Islet precursor cell (in vitro differentiated cells): ENCODE measurements at places on chromosomes 1 and 21.
A peak's percentile ranks its signal among the peaks of the same experiment; 100 is the strongest.

- DNase-seq = no peak
Measured at GRCh38 chr1:30241681-30242080, 481.7 kb downstream of the MATN1 start.

GRCh38 chr1:151737479-151737878 is 16.2 kb downstream of the RIIAD1 start:
- DNase-seq = no peak

- no peak for DNase-seq
Measured at GRCh38 chr1:202694314-202694713, 15.9 kb downstream of the SYT2 start.

DNA sequence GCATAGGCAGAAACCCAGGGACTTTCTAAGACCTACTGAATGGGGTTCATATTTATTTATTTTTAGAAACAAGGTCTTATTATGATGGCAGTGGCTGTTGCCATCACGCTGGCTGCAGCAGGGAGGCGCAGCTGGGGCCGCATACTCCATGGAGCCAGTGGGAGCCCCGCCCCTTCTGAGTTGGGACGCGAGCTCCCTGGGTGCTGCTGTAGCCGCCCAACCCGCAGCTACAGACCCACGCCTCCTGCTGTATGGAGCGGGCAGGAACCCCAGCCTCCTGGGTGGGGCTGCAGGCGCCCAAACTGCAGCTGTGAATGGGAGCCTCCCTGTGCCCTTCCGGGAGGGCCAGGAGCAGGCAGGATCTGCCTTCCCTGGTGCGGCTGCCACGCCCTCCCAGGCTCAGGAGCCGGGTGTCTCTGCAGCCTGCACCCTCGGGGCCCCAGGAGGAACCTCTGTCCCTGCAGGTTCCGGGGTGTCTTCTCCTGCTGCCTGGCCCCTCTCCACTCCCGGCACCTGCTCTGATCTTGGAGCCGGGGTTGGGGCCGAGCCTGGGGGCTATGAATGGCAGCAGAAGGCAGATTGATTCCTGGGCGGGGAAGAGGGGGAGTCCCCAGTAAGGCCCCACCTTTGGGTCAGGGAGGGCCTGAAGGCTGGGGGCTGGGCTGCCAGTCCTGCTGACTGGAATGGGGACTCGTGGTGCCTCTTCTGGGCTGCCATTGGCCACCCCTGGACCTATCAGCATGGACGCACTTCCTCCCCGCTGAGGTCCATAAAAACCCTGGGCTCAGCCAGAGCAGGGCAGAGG is 66.5 kb upstream of the LRRN2 start:
- DNase-seq = peak; percentile 77

GRCh38 chr21:34020005-34020847 is 53.2 kb upstream of the MRPS6 start:
- DNase-seq = no peak

GRCh38 chr1:38508232-38508631 is 351.3 kb downstream of the RRAGC start:
- peak; percentile 74 for DNase-seq

GRCh38 chr21:26820509-26820908 is 24.7 kb downstream of the ADAMTS1 start:
- no peak for DNase-seq

DNA sequence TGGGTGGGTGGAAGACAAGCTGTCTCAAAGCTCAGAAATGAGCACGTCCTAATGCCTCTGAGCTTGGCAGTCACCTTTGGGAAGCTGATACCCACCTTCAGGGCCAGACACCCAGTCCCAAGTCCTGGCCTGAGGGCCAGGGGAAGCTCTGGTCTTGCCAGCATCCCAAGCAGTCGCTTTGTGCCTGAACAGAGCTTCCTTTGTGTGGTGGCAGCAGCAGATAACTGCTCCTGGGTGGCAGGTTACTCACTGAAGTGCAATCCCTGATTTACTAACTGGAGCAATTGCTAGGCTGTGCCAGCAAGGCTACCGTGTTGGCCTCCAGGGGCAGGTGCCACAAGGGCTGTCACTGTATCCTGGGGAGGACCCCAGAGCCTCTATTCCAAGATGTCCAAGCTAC is 40.4 kb upstream of the GRHL3 start:
- DNase-seq = peak; percentile 87

DNA sequence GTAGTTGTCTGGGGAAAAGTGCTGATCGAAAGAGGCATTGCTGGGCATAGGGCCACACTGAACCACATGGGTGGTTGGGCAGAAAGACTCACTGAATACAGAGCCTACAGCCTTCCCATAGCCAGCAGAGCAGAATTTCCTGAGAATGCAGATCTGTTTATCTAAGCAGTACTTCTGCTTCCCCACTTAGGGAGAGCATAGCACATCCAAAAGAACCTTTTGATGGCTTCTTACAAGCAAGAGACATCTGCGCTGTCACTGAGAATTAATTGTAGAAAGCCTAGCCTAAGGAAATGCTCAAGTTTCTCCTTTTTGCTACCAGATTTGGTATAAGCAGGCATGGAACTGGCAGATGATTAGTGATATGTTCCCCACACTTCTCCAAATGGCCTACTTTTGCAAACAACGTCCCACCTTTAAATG is 13.0 kb upstream of the KLHDC8A start:
- no peak for DNase-seq

GRCh38 chr1:27503844-27504587 is 14.0 kb upstream of the WASF2 start:
- no peak for DNase-seq

GRCh38 chr1:229699613-229700267 is 73.7 kb downstream of the URB2 start:
- DNase-seq = no peak

- DNase-seq = no peak
Measured at GRCh38 chr21:38367646-38368045, 110.9 kb downstream of the KCNJ15 start.

DNA sequence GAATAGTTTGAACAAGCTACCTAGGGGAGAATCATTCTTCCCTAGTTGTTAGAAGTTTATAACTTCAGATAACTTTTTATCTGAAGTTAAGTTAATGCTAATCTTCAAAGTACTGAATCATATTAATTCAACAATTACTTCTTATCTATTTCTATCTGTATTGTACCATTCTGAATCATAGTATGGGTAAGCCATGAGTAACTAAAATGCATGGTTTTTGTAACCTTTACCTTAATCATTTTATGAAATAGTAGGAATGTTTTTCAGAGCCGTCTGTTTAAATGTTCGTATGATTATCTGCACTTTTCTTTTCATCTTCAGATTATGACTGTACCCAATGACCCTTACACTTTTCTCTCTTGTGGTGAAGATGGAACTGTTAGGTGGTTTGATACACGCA is 50.3 kb upstream of the MPC2 start:
- DNase-seq = no peak

DNA sequence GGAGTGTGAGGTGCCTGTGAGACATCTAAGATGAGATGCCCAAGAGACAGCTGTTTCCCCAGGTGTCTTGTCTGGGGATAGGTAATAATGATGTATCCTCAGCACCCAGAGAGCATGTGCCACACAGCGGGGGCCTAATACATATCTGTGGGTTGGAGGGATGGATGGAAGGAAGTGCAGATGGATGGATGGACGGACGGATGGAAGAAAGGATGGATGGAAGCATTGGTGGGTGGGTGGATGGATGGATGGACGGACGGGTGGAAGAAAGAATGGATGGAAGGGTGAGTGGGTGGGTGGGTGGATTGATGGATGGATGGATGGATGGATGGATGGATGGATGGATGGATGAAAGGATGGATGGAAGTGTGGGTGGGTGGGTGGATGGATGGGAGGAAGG is 78.5 kb upstream of the EFHD2 start:
- no peak for DNase-seq

- DNase-seq = no peak
Measured at GRCh38 chr1:19124273-19124672, 85.8 kb downstream of the UBR4 start.
